ENCODE measurements at places on chromosomes 16 and 17. TPM values are rescaled to one million over a fixed set of nuclear protein-coding genes. Genes with fewer than 3 reads are reported as not detected.
A peak's percentile ranks its signal among the peaks of the same experiment; 100 is the strongest.

GRCh38 chr16:87170310-87170709 lies 146.9 kb downstream of the C16orf95 start:
- DNase-seq: no peak

DNA sequence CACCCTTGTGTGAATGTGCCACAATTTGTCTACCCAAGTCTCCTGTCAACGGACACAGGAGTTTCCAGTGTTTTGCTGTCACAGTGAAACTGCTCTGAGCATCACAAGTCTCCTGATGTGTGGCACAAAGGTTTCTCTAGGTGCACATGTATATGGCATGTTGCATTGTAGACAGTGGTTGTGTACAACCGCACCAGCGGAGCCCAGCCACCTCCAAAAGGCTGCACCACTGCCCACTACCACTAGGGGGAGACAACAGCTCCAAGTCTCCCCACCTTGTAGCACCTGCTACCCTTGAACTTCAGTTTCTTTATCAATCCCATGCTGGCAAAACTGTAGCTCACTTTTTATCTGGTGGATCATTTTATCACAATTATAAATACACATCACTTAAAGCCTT lies 95.5 kb upstream of the ZNF469 start:
- no peak for DNase-seq

DNA sequence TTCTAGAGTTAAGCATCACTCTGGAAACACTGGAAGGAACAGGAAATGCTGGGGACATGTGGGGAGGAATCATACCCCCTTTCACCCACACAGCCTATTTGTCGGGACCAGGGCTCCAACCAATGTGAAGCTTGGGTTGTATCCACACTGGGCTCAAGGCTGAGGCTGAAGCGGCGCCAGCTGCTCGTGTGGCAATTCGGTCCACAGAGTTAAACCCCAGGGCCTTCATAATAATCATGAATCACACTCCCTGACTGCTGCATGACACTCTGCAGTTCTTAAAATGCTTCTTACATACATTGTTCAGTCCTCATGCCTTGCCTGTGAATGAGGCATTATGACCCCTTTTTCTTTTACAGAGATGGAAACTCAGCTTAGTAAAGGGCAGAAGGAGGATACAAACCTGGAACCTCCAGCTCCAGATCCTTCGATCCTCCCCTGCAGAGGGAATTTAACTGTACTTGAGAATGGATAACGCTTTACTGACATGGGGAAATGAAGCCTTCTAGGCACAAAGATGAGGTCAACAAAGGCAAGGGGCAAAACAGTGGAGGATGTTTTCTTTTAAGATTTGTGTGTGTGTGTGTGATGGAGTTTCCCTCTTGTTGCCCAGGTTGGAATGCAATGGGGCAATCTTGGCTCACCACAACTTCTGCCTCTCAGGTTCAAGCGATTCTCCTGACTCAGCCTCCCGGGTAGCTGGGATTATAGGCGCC lies 72.7 kb downstream of the SOX9 start:
- no peak for DNase-seq

- no peak for DNase-seq
Observed at GRCh38 chr16:787978-788398, at the start of gene RPUSD1. TSS of gene RPUSD1 (minus strand) at chr16:788381. CDS start at chr16:787737, 644 bp downstream.

GRCh38 chr17:6090253-6090652 lies 20.1 kb downstream of the WSCD1 start:
- no peak for DNase-seq

HYDIN gene
- total RNA-seq: 4.3 TPM

CORO7 gene
- 46.3 TPM for total RNA-seq

DNA sequence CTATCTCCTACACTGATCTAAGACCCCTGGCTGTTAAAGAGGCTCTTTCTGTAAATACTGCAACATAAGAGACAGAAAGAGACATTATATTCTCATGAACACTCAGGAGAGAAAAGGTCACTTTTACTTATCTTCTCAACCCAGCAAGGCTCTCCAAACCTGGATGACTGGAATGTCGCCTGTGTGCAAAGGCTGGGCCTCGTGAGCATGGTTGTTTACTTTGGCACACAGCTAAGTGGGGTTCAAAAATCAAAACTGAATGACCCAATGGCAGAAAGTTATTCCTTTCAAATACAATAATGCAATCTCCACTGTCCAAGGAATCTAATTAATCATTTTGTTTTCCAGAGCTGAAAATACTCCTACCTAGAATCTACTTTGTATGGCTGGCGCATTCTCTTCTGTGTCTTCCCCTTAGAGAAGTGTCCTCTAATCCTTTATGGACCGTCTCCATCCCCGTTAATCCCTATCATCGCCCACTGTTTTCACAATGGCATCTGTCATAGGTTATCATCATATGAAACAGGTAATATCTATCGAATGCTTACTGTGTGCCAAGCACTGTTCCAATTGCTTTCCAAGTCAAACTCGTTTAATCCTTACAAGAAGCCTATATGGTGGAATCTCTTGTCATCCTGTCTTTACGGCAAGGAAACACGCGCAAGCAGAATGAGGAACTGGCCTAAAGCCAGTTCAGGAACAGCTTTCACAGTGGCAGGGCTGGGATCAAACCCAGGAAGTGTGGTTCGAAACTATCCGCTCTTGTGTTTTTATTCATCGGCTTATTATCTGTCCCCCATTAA lies 1.3 kb downstream of the SLX4 start:
- DNase-seq: no peak

DNA sequence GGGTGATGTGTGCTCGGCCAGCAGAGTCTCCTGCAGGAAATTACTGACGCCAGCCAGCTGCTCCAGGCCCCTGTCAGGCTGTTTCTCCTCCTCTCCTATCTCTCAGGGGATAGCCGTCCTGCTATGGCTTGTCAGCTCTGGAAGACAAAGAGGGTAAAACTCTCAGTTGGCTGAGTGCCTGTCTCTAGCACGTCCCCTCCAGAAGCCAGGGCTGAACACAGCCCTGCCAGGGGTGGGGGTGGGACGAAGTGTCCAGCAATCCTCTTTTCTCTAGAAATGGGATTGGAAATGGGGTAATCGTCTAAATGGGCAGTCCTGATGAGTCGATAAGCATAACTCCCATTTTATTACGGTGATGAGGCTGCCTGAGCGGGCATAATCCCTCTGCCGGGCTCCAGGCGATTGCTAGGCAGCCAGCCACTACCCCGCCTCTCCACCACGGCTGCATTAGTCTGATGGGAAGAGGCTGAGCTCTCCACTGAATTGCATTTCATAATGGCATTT lies 89.1 kb upstream of the GNAO1 start:
- DNase-seq: no peak

GRCh38 chr17:34299027-34299426 lies 13.5 kb downstream of the CCL11 start:
- DNase-seq: no peak

DNA sequence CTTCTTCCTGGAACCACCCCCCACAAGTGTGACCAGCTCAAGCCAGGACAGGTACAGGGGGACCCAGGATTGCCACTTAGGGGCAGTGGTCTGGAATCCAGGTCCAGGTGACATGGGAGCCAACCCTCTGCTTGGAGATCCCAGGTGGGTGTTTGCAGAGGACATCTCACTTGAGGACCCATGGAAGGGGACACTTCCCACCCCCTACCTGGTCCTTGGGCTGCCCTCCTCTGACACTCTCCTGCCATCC lies 145.5 kb downstream of the SEC14L1 start:
- DNase-seq: no peak

DNA sequence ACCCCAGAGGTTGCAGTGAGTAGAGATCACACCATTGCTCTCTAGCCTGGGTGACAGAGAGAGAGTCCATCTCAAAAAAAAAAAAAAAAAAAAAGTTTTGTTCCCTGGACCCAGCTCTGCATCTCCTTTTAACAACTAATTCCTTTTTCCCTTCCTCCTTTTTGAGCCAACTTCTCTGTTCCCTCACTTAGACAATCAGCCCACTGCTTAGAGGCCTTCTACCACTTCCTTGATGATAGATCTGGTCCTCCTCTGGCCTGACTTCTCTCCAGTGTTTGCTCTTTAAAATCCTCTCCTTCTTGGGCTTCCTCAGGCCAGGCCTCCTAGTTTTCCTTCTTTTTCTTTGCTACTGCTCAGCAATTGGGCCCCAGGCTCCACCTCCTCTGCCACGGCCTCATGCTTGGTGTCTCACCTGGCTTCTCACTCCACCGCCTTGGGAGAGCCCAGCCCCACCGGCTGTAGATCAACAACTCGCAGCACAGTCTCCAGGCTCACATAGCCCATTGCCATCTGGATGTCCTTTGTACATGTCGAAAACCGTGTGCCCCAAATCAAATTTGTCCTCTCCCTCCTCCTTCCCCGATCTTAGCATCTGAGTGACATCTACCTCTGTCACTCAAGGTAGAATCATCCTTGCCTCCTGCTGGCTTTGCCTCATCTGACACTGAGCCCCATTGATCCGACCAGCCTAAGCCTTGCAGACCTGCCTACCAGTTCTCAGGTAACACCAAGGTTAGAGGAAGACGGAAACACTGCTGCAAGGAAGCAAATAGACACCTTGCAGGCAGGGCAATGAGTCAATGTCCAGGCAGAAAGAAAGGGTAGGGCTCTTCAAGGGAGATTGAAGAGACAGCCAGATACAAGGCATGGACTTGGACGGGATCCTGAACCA lies 17.4 kb downstream of the ARHGAP27 start:
- DNase-seq: no peak

- no peak for DNase-seq
Observed at GRCh38 chr17:72011561-72011960, 109.3 kb upstream of the SOX9 start.

PAFAH1B1 gene
- total RNA-seq: 109 TPM

RAB40B gene
- total RNA-seq: 12.3 TPM

- DNase-seq: no peak
Observed at GRCh38 chr16:30152517-30152916, 29.5 kb upstream of the MAPK3 start.

GRCh38 chr16:48366165-48367093 lies 18.8 kb downstream of the SIAH1 start:
- DNase-seq: no peak

MYH2 gene
- total RNA-seq: 0.12 TPM

GRCh38 chr17:14360856-14361255 lies 60.0 kb downstream of the HS3ST3B1 start:
- no peak for DNase-seq

SLC38A8 gene
- total RNA-seq: not detected

DNA sequence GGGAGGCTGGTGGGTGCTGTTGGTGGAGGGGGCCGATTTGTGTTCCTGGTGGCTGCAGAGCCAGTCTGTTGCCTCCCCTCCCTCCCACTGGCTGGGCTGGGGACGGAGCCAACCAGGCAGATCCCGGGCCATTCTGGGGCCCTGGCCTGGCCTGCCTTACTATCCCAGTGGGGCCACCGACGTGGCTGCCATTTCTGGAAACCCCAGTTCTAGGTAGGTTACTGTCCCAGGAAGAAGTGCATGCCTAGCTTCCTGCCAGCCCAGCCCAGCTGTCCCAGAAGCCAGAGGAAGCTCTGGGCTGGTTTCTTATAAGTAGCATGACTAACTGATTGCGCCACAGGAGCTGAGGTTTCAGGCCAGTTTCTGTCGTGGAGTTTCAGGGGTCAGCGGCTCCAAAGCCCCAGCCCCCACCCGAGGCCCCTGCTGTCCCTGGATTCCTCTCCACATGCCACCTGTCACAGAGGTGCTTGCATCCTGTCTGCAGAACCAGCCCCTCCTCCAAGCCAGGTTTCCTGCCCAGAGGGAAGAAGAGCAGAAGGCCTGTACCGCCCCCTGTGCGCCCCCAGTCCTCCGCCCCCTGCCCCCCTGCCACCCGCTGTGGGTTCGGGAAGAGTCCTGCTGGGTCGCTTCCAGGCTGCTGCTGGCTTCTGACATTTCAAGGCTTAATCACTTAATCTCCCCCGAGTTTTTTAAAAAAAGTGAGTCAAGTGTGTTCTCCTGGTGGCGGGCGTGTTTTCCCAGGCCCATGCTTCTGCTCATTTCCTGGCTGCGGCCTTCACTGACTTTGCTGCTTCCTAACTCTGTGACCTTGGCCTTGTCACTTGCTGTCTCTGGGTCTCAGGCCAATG lies 13.2 kb downstream of the IL4R start:
- peak; percentile 74 for DNase-seq

DNA sequence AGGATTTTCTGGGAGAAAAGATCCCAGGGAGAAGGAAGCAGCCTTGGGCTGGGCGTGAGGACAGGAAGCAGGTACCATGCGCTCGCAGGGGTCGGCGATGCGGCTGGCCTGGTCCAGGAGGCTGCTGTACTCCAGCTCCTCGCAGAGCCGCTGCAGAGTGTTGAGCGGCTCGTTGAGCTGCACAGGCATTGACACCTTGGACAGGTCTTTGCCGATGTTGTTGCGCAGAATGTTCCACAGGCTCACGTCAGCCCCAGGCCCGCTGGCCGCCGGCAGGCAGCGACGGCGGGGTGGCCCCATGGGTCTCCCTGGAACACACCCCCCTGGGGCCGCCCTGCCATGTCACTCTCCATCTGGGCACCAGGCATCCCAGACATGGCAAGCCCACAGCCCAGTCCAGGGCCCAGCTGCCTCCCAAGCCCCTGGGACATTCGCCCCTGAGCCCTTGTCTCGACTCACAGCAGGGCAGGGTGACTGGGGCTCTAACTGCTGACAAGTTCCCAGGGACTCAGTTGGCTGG lies 8.0 kb downstream of the OSBPL7 start:
- DNase-seq: no peak

MT1E gene
- total RNA-seq: 3,925 TPM

MFSD6L gene
- 0.24 TPM for total RNA-seq

DNA sequence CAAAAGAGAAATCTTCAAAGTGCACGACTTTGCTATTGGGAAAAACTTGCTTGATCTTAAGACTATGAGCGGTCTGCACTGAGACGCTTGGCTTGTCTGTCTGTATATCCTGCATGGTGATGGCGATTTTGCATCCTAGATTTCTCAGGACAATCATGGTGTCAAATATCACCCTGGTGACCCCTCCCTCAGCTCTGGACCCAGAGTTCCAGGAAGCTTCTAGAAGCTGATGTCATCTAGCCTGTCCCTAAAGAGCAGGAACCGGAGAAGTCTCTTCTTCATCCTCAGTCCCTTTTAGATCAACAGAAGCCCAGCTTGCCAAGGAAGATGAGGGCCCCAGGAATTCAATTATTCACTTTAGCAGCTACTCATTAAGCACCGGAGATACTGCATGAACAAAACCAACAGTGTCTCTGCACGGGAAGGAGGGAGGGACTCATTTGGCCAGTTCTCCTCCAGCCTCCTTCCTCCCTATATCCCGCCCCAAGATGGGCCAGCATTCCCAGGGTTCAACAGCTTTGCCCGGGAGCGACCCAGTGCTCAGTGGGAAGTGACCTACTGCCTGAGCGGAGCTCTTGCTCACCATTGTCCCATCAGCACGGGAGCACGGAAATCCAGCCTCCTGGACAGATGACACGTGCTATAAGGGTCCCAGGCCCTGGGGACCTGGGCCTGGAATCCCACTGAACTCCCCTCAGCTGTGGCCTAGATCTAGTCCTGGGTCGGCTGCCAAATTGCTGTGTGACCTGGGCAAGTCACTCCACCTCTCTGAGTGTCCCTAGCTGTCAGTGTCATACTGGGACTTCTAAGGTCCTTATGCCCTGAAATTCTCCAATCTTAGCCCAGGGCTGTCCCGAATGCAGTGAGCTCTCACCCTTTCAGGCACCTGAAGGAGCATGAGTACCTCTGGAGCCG lies 3.8 kb downstream of the EMP2 start:
- no peak for DNase-seq

- no peak for DNase-seq
Observed at GRCh38 chr16:56161658-56162057, 29.6 kb upstream of the GNAO1 start.
